ENCODE measurements at places on chromosomes 16 and 17.

DNA sequence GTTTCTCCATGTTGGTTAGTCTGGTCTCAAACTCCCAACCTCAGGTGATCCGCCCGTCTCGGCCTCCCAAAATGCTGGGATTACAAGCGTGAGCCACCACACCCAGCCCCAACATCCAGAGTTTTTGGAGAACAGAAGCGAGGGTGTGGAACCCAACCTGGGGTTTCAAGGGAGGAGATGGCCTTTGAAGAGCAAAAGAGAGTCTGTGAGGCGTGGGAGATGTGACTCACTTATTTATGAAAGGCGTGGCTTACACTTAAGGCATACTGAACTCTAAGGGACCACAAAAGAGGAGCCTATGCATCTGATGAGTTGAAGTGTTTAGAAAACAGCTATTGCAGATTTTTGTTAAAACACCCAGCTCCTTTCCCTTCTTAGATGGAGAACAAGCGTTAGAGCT, 18.9 kb downstream of the ARSG start:
- no peak for DNase-seq

GRCh38 chr17:45410144-45411091, 22.3 kb downstream of the ARHGAP27 start:
- peak; percentile 41 for DNase-seq

GRCh38 chr16:52271088-52271750, 275.7 kb downstream of the TOX3 start:
- no peak for DNase-seq

- DNase-seq: no peak
Observed at GRCh38 chr16:30054451-30054850, 11.1 kb upstream of the ALDOA start.

DNA sequence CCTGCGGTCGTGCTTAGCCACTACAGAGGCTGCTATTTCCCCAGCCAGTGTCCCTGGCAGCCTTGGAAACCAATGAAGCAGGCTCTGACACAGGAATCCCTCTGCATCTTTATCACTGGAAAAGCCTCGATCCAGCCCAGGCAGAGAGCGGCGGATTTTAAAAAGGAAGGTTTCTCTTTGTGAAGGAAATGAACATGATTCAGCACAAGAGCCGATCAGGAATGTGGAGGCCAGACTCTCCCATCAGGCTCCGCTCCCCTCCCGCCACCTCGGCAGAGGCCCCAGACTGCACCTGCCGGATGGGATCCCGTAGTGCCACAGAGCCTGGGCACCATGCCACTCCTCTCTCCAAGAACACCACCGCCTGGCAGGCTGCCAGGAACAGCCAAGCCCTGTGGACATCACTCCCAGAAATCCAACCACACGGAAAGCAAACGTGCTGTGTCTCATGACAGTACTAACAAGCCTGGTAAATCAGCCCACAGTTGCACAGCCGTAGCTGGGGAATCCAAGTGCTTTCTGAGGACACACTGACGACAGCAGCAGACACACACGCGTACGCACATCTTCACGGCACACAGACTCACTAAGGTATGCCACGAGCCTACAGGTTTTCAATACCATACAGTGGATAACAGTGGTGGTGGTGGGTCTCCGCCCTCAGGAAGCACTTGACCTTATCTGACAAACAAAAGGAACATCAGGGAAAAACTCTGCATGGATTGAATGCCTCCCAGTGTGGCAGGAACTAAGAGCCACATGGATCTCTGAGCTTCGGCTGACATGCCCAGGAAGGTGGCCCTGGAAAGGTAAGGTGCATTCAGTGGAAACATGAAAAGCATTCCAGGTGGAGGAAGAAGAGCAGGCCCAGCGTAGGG, 5.4 kb downstream of the LRRC75A start:
- no peak for DNase-seq

GRCh38 chr17:81417879-81418709, 22.8 kb downstream of the BAHCC1 start:
- DNase-seq: no peak

- no peak for DNase-seq
Observed at GRCh38 chr16:66735891-66736290, 15.5 kb downstream of the DYNC1LI2 start.

- DNase-seq: peak; percentile 60
Observed at GRCh38 chr17:29042679-29043538, at the start of gene PIPOX. Gene PIPOX (plus strand): TSS chr17:29043141. CDS start chr17:29043226, 85 bp downstream.

DNA sequence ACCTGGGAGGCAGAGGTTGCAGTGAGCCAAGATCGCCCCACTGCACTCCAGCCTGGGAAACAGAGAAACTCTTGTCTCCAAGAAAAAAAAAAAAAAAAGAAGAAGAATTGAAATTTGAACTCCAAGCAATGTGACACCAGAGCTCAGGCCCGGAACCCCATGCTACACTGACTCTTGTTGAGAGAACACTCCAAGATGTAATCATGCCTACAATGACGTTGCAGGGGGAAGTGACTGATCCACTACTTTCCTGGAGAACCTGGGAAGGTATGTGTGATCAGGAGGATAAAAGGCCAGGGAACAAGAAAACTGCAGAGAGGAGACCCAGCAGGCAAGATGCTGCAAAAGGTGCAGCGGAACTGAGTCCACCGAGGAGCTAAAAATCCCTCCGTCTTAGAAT, 57.9 kb downstream of the ADCY9 start:
- no peak for DNase-seq

DNA sequence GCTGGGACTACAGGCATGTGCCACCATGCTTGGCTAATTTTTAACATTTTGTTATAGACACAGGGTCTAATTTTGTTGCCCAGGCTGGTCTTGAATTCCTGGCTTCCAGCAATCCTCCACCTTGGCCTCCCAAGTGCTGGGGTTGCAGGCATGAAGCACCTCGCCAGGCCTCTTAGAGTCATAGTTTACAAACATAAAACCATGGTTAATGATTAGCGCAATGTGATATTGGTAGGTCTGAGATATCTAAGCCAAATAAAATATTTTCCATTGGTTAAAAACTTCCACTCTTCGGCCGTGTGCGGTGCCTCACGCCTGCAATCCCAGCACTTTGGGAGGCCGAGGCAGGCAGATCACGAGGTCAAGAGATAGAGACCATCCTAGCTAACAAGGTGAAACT, 16.6 kb downstream of the TXNDC11 start:
- no peak for DNase-seq

DNA sequence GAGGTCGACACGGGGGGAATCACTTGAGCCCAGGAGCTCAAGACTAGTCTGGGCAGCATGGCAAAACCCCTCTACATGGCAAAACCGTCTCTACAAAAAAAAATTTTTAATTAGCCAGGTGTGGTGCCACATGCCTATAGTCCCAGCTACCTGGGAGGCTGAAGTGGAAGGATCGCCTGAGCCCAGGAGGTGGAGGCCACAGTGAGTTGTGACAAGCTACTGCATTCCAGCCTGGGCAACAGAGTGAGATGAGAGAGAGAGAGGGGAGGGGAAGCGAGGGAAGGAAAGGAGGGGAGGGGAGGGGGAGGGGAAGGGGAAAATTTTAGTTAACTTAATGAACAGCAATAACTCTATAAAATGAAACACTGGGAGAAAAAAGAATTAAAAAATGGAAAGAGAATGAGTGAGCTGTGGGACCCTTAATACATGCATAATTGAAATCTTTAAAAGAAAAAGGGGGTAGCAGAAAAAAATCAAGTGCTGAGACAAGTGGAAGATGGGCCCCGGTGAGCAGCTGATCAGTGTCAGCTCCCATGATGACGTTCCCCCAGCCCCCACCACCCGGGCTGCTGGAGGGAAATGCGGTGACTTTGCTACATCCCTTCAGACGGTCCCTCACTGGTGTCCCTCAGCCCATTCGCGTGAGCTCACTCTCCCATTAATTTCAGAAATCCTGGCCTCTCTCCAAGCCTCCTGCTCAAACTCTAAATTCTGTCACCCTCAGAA, 2.7 kb downstream of the ASGR2 start:
- no peak for DNase-seq

DNA sequence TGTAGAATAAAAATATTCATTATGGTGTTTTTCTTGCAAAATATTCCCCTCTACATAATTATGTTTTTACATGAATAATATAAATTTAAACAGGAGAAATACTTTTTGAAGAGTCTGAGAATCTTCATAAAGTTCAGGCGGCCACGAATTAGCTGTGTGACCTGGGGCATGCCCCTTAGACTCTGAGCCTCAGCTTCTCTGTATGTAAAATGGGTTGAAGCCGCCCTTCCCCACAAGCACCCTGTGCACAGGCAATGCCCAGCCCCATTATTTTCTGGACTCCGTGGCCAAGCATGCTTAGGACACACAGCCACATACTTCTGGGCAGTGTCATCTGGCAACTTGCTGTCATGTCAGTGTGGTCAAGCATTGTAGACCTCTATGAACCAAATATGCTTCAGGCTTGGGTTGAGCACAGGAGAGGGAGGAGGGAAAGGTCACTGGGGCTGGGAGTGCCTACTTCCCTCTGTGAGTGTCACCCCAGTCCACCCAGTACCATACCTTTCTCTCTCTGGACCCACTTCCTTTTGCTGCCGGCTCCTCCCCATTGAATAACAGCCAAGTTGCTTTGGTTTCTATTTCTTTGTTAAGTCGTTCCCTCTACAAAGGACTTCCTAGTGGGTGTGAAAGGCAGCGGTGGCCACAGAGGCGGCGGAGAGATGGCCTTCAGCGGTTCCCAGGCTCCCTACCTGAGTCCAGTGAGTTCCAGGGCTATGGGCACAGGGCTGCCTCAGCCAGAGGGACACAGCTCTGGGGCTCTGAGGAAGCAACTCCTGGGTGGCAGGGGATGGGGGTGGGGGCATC, at the start of gene LGALS9:
TSS of gene LGALS9 (plus strand) at position 582 of the 804 bp plus-strand sequence. CDS start at position 660, 78 bp downstream.
- peak; percentile 41 for DNase-seq

- DNase-seq: no peak
Observed at GRCh38 chr16:48911700-48912099, 301.7 kb upstream of the N4BP1 start.

GRCh38 chr16:67961551-67961957, 6.9 kb downstream of the SLC12A4 start:
- DNase-seq: no peak

GRCh38 chr17:49224198-49224996, 6.2 kb downstream of the PHOSPHO1 start:
- DNase-seq: no peak

- DNase-seq: no peak
Observed at GRCh38 chr17:56597495-56597990, 4.0 kb downstream of the NOG start.

DNA sequence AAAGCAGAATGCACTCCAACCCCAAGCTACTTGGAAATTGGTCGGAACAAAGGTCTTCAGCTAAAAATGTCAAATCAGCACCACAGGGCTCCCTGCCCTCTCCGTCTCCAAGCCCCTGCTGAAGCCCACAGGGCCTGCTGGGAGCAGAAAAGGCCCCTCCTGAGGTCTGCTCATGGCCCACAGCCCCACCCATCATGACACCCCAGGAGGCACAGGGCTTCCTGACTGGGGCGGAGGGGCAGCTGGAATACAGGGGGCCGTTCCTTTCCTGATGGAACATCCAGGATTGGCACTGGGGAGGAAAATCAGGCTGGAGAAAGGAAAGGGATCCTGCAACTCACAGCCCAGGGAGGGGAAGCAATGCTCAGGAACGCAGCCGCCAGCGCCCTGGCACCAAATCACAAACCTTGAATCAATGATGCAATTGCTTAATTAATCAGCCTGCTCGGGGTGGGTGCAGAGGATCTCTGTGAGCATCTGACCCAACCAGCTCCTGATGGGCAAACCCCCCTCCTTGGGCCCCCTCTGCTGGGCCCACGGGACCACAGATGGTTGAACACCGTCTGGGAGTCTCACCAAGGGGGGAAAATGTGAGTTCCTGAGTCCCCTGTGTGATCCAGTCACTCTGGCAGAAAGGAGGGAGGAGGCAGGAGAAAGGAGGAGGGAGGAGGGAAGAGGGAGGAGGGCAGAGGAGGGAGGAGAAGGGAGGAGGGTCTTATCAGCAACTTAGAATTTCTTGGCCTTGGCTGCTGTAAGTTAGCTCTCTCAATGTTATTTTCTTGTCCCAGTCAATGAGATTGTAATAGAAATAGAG, 155.5 kb downstream of the ZNF423 start:
- DNase-seq: no peak

DNA sequence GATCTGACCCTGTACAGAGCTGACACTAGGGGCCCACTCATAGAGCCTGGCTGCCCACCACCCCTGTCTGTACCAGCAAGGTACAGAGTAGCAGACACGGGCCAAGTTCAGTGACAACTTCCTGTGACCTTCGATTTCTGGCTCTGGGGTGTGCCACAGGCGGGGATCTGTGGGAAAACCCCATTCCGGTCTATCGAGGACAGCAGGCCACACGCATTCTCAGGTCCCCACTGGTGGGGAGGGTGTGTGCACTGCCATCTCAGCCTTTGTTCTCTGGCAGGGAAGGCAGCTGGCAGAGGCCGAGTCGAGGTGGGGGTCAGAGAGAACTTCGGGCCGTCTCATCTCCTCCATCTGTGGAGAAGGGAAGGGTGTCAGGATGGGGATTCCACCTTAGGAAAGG, 10.0 kb downstream of the NLE1 start:
- DNase-seq: no peak

- DNase-seq: no peak
Observed at GRCh38 chr16:53600126-53600525, 97.1 kb upstream of the AKTIP start.

- no peak for DNase-seq
Observed at GRCh38 chr16:74713876-74714275, 13.2 kb upstream of the MLKL start.

- DNase-seq: no peak
Observed at GRCh38 chr17:44759086-44759915, 513 bp downstream of the ADAM11 start.

- no peak for DNase-seq
Observed at GRCh38 chr16:84446084-84446483, 58.4 kb downstream of the MEAK7 start.

Measured in globus pallidus (tissue), 1 donor.